ENCODE measurements at places on chromosomes 5 and 9.

DNA sequence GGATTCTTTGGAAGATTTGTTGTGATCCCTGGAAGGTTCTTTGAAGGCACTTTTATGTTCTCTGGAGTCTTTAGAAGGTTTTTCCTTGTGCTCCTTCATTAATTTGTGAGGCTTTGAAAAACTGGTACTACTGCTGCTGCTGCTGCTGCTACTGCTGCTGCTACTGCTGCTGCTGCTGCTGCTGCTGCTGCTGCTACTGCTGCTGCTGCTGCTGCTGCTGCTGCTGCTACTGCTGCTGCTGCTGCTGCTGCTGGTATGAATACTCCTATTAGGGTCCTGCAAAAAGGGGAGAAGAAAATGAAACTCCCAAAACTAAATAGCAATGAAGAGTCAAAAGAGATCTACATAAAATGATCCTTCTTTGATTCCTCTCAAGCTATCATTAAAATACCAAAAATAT lies 208.1 kb downstream of the MLLT3 start:
- no peak for DNase-seq

GRCh38 chr9:81804306-81804705 lies 115.0 kb upstream of the TLE1 start:
- no peak for DNase-seq

DNA sequence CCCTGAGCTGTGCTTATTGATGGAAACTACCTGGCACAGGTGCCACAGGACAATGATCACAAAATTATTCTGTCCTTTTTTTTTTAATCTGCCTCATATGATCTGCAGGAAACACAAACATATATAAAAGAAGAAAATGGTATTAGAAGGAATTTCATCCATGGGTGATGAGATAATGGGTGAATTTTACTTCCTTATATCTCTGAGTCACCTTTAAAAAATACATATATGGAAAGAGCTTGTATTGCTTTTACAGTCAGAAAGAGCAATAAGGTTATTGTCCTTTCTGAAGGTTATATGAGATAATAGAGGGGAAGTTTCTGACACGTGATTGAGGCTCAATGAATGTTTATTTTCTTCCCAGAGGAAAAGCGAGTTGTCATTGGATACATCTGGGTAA lies 31.6 kb downstream of the NEURL1B start:
- DNase-seq: no peak

- no peak for DNase-seq
Measured at GRCh38 chr5:42547141-42547540, 123.9 kb downstream of the GHR start.

DNA sequence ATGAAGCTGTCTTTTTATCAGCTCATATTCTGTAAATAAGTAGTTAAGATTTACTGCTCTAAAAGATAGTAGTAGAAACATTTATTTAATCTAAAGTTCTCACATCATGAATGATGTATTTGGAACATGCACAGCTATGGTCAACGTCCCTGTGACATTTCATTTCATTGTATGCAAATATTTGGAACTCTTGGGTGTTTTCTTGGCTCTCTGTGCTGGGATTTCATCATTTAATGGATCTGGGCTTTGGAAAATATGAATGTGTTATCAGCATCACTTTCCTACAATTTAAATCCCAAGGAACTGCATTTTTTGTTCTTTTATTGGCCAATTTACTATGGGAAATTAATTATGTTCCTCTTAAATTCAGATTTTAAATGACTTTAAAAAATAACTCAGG lies 462.9 kb downstream of the SEMA5A start:
- no peak for DNase-seq

Measured in activated naive CD4-positive, alpha-beta T cell treated with anti-CD3 and anti-CD28 coated beads, Interleukin-2, amount 10 ng/mL, durations not matched to agents 7 days and 5 days (primary cell).